T1000 (cell line): ENCODE measurements at places on chromosomes 3 and 15.

GRCh38 chr3:17938313-17938712 is 195.9 kb upstream of the TBC1D5 start:
- no peak for DNase-seq

- DNase-seq = peak; percentile 16
Observed at GRCh38 chr3:187669675-187670504, at the start of gene SST. TSS of gene SST (minus strand) at chr3:187670394. CDS start at chr3:187670291, 103 bp downstream.

GRCh38 chr3:167203062-167203461 is 177.0 kb downstream of the ZBBX start:
- DNase-seq = no peak

DNA sequence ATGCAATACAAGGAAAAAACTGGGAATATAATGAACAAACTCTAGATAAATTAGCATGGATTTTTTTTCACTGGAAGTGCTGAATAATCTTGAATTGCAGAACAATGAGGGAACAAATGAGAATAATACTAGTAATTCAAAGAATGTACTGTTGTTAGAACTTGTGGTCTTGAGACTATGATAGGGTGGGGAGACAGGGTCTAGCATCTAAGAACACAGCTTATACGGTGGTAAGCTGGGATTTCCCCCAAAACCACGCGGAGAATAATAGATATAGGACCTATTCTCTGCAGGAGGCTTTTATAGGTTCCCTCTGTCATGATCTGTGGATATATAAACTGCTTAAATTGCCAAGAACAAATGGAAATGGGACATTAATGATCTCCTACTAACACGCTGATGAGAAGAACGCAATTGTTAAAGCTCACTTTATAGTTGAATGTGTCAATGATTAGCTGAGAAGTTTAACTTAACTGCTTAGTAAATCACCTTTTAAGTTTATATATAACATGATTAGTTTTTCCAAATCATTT is 692.3 kb downstream of the ZPLD1 start:
- DNase-seq = no peak

GRCh38 chr3:133967992-133968892 is 61.5 kb downstream of the SLCO2A1 start:
- DNase-seq = no peak

DNA sequence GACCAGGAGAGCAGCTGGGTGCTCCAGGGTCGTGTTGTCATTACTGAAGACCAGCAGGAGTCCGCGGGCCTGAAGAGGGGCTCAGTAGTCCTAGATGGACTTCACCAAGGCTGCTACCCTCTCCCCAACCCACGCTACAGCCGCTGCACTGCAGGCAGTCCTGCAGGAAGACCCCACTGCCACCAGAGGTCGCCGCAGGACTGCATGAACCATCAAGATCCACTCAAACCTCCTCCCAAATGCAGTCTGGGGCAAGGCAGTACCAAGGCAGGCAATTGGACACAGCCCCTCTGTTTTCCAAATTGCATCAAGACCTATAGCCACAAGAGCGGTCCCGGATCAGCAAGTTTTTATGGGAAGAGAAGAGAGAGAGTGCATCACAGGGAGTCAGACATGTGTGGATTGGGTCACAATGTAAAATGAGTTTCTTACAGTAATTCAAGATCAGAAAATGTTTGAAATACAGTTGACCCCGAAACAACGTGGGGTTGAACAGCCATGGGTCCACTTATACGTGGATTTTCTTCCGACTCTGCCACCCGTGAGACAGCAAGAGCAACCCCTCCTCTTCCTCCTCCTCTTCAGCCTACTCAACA is 46.7 kb downstream of the DZIP1L start:
- DNase-seq = peak; percentile 46

GRCh38 chr3:108420926-108421325 is 89.5 kb downstream of the MYH15 start:
- peak; percentile 57 for DNase-seq

DNA sequence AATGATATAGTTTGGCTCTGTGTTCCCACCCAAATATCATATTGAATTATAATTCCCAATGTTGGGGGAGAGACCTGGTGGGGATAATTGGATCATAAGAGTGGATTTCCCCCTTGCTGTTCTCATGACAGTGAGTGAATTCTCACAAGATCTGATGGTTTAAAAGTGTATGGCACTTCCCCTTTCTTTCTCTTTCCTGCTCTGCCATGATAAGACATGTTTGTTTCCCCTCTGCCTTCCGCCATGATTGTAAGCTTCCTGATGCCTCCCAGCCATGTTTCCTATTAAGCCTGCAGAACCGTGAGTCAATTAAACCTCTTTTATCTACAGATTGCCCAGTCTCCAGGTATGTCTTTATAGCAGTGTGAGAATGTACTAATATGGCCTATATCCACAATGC is 126.7 kb upstream of the GMNC start:
- DNase-seq = no peak

GRCh38 chr3:127077068-127077467 is 94.2 kb downstream of the PLXNA1 start:
- no peak for DNase-seq

DNA sequence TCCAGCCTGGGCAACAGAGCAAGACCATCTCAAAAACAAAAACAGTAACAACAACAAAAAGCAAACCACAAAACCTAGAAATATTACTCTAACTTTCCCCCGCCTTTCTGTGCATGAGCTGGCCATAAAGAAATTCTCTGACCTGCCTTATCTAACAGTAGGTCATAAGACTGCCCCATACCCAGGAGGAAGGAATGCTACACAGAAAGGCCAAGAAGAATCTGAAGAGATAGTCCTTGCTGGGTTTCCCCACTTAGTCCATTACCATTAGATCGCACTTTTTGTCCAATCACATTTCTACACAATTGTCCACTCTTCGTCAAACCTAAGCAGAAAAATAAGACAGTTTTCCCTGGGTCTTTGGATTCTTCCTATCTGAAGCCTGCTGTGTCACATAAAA is 23.5 kb downstream of the CIAO2A start:
- no peak for DNase-seq

GRCh38 chr3:43785551-43785950 is 94.8 kb downstream of the ABHD5 start:
- no peak for DNase-seq

DNA sequence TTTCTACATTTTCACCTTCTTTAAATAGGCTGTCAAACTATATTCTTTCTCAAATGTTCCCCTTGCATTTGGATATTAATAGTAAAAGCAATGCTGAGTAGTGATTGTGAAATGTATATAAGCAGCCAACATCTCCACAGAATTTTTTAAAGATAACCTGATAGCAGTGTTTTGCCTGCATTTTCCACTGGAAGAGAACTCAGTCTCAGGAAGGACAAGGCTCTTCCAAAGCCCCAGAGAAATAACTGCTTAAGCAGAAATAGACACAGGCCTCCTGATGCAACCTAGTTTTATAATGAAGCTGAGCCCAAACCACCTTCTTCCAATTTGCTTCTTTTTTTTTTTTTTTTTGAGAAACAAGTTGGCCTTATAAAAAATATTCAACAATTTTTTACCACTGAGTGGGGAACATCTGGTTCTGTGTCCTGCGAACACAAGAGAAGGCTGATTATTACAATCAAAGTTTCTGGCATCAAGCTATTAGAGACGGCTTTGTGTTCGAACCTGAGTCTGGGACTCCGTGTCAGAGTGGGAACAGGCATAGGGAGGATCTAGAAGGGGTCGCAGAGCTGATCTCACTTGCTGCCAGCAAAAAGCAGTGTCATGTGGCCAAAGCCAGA is 332.5 kb upstream of the TBL1XR1 start:
- no peak for DNase-seq

- DNase-seq = no peak
Observed at GRCh38 chr3:557972-558371, 361.4 kb downstream of the CHL1 start.

- peak; percentile 58 for DNase-seq
Observed at GRCh38 chr3:22713936-22714335, 489.2 kb upstream of the UBE2E2 start.

- no peak for DNase-seq
Observed at GRCh38 chr3:148021381-148021780, 612.2 kb downstream of the ZIC1 start.

- DNase-seq = no peak
Observed at GRCh38 chr15:96882121-96882772, 551.7 kb downstream of the NR2F2 start.

- no peak for DNase-seq
Observed at GRCh38 chr3:42269647-42270046, 3.7 kb upstream of the CCK start.

GRCh38 chr15:64026591-64026990 is 19.7 kb downstream of the DAPK2 start:
- DNase-seq = no peak

DNA sequence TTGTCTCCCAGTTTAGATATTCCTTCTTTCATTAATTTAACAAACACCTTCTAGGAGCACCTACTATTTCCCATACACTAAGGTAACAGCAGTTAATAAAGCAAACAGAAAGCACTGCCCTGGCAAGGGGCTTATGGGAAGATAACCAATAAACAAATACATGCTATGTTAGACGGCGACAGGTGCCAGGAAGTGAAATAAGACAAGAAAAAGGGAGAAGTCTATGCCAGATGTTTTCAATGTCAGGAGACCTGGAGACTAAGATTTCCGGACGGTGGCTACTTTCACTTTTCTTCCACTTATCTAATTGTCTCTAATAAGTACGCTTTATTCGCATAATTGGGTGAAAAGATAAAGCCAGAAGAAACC is 32.5 kb upstream of the ZNF445 start:
- no peak for DNase-seq

GRCh38 chr3:150265305-150265704 is 142.8 kb upstream of the TSC22D2 start:
- DNase-seq = no peak
